Kidney (tissue), 22 donors: ENCODE measurements at places on chromosomes 16 and 17. TPM values are rescaled to one million over a fixed set of nuclear protein-coding genes. Genes with fewer than 3 reads are reported as not detected.

DNA sequence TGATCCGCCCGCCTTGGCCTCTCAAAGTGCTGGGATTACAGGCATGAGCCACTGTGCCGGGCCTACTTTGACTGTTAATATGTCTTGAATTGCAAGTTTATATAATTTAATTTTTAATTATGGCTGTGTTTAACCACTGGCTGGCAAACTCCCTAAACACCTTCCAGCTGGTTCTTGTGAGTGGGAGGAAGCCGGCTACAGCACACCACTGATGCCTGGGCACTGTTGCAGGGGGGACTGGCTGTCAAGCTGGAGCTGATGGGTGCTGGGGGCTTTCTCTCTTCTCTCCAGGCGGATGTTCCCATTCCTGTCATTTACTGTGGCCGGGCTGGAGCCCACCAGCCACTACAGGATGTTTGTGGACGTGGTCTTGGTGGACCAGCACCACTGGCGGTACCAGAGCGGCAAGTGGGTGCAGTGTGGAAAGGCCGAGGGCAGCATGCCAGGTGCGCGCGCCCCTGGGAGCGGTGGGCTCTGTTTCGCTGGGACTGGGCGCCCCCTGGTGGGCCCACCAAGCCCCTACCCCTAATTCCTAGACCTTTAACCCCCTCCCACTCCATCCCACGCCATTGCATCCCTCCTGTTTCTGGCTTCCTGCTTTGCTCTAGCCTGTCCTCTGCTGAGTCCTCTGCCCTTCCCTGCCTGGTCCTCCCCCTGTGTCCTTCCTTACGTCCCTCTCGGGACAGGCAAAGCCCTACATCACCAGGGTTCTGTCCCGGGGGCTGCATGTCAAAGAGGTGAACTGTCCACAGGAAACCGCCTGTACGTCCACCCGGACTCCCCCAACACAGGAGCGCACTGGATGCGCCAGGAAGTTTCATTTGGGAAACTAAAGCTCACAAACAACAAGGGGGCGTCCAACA, 9.5 kb downstream of the TBX21 start:
- peak; percentile 72 for DNase-seq

GRCh38 chr17:47999582-47999981, 28.7 kb downstream of the CDK5RAP3 start:
- DNase-seq, result no peak

DNA sequence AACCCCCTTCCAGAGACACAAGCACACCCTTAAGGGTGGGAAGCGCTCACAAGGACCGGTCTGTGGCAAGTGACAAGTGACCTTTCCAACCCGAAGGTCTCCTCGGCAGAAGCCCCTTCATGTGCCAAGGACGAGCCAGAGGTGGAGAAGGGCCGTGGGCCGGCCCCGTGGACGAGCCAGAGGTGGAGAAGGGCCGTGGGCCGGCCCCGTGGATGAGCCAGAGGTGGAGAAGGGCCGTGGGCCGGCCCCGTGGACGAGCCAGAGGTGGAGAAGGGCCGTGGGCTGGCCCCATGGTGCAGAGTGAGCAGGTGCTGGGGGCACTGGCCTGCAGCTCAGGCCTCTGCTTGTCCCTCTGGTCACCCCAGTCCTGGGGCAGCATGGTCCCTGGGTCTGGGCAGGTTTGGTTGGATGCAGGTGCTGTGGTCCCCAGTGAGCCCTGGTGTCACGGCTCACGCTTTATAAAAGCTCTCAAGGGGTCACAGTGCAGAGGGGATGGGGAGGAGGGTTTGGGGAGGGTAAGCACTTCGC, 45.6 kb downstream of the CBFA2T3 start:
- no peak for DNase-seq

DNA sequence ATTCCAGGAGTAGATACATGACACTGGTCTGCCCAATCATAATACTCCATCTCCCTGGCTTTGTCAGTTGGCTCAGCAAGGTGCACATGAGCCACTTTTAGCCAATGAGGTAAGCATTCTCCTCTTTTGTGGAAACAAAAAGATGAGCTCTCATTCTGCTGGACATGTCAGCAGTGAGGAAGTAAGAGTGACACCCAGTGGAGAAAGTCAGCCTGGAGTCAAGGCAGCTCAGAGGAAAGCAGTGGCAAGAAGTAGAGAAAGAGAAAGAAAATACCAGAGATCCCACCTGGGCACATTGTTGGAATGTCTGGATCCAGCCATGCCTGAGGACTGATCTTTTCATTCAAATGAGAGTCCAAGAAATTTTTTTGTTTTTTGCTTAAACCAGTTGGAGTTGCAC, 496.9 kb upstream of the C16orf82 start:
- DNase-seq, result no peak

DNA sequence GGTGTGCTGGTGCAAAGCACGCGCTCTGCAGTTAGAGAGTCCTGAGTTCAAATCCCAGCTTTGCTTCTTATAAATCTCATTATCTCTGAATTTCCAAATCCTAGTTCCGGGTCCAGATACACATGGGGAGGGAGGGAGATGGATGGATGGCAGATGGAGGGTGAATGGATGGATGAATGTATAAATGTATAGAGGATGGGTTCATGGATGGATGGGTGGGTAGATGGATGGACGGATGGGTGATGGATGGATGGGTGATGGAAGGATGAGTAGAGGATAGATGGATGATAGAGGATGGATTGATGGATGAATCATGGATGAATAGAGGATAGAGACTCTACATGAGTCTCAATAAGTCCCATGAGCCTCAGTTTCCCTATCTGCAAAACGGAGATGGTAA, 89.9 kb downstream of the MYH11 start:
- no peak for DNase-seq

- no peak for DNase-seq
Observed at GRCh38 chr16:48361012-48361411, 24.2 kb downstream of the SIAH1 start.

DNA sequence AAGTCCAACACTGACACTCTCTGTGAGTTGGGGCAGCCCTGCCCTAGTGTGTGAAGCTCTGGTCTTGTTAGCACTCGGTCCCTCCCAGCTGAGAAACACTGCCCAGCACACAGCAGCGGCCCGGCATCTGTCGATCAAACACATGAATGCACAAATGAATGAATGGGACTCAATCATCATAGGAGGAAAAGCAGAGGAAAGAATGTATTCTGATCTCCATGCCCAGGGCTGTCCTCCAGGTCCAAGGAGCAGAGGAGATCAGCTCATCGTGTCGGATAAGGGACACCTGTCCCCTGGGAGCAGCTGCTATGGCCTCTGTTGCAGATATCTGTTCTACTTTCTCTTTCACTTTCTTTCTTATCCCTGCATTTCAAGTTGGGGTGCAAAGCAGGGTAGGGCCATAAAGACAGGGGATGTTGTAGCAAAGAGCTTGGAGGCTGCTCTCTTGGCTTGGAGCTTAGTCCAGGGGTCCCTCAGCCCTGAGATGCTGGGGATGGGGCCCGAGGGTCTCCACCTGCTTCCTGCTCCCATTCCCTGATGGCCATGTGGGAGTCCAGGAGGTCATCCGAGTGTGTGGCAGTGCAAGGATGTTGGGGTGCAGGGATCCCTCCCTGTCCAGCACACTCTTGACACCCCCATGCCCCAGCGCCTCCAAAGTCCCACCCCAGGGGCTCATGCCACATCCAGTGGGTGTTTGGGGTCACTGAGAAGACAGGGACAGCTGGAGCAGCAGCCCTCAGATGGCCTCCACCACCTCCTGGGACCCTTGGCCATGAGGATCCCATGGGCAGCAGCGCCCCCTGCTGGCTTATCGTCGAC, 88.2 kb downstream of the IRF8 start:
- no peak for DNase-seq

- no peak for DNase-seq
Observed at GRCh38 chr16:90081606-90081970, 4.5 kb upstream of the PRDM7 start.

- DNase-seq, result peak; percentile 33
Observed at GRCh38 chr17:27669136-27669535, 38.1 kb downstream of the LGALS9 start.

The SECTM1 gene
- total RNA-seq, result 87.5 TPM

The FAM20A gene
- 77.7 TPM for total RNA-seq

The EFCAB13 gene
- 18.8 TPM for total RNA-seq
